ENCODE measurements at places on chromosomes 7 and 10.
A peak's percentile ranks its signal among the peaks of the same experiment; 100 is the strongest.

DNA sequence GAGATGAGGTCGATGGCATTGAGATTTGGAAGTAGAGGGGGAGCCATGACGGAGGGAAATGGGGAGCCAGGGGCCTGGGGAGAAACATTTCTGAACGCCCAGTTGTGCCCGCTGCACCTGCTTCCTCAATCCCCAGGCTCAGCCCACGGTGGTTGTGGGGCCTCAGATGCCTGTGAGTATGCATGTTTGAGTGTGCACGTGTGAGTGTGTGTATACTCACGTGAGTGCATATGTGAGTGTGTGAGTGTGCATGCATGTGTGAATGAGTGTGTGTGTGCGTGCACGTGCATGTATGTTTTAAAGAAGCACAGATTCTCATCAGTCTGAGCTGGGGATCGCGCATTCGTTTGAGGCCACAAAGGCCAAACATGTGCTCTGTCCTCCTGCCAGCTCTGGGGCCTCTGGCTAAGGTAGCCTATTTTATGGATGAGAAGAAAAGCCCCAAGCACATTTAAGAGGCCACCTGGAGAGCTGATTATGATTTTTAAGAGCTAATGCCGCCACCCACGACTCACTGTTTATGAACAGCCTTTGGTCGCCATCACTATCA is 154.8 kb downstream of the ARHGAP12 start:
- no peak for DNase-seq

DNA sequence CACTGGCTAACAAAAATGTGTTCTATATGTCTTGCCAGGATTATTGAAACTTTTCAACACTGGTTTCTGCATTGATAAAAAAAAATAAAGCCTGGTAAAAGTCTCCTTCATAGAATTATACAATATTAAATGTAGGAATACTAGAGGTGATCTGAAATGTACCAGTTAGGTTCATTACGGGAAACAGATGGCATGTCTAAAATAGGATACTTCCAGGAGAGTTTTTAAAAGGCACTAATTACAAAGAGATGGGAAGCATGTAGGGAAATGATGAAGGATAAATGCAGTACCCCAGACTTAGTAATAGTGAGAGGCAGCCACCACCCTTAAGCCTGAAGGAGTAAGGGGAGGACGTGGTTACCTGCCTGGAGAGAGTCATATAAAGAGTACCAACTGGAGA is 107.0 kb upstream of the NPSR1 start:
- no peak for DNase-seq

GRCh38 chr7:19284596-19285300 is 139.5 kb upstream of the FERD3L start:
- no peak for DNase-seq

DNA sequence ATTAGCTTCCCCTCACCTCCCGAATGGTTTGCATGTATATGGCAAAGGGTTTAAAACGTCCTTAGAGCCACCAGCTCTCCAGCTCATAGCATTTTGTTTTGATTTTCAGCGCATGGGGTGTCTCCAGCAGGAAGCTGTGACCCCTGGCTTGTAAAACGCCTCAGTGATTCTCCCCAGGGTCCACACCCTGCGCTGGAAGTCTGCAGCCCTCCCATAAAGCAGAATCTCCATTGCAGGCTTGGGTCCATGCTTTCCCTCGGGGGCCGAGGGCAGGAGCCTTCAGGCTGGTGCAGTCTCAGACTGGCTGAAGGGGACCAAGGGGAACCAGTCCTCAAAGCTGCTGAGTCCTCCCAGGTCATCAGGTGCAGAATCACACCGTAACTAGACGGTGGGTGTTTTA is 109.7 kb downstream of the VIPR2 start:
- no peak for DNase-seq

DNA sequence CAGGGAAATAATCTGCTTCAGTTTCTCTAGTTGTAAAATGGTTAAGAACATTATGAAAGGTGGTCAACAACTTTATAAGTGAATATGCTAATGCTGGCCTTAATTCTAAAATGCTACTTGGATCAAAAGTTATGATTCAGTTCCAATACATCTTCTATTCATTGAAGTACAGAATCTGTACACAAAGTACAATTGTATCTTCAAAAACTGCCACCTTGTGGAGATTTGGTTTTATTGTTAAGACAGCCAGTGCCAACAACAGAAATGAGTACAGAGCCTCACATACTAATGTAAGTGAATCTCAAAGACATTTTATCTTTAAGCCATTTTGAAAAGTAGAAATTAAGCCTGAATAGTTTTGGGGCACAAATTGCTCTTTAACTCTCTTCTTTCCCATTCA is 194.0 kb downstream of the CFTR start:
- no peak for DNase-seq

- no peak for DNase-seq
These were observed 186.3 kb downstream of the XPNPEP1 start for GRCh38 chr10:109737009-109737408.

DNA sequence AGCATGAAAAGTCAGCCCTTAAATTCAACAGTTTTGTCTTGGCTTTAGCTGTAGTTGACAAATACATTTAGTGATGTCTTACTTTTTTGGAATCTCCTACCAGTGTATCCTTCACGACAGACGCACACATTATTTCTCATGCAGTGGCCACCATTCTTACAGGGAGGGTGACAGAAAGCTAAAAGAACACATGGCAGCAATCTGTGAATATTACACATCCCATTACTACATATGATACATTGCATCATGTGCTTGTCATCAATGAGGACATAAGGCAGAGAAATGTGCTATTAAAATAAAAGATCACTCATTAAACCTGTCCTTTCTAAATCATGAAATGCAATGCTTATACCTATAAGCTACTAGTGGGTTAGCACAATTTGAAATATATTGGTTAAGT is 66.6 kb downstream of the VWDE start:
- DNase-seq: no peak

DNA sequence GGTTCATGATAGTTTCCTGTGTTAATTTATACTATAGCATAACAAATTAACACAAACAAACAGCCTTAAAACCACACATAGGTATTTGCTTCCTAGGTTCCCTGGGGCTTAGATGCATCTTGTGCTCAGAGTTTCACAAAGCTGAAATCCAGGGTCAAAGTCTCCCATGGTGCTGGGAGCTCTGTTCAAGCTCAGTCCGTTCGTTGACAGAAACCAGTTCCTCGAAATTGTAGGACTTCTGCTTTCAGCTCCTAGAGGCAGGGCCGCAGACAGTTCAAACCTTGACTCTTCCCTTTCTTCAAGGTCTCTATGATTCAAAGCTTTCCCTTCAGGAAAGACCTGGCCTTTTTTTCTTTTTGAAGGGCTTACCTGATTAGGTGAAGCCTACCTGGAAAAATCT is 90.5 kb downstream of the VSTM2A start:
- DNase-seq: no peak

DNA sequence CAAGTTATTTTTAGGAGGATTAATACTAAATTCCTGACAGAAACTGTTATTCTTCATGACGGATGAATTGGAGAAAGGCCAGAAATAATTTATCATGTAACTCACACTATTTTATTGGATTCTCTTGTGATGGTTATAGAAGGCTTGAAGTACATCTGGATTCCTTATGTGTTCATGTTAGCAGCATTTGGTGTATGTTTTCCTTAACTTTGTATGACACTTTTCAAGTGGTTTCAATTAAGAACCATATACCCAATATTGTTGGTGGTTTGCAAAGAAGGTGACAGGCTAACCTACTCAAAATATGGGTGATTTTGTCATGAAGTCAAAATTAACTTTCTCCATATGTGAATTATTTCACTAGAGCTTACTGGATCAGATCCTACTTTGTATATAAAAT is 532.2 kb upstream of the CNTNAP2 start:
- no peak for DNase-seq

- no peak for DNase-seq
These were observed 7.7 kb upstream of the CCDC172 start for GRCh38 chr10:116316503-116316902.

GRCh38 chr7:106552645-106553445 is 108.1 kb downstream of the CCDC71L start:
- DNase-seq: no peak

DNA sequence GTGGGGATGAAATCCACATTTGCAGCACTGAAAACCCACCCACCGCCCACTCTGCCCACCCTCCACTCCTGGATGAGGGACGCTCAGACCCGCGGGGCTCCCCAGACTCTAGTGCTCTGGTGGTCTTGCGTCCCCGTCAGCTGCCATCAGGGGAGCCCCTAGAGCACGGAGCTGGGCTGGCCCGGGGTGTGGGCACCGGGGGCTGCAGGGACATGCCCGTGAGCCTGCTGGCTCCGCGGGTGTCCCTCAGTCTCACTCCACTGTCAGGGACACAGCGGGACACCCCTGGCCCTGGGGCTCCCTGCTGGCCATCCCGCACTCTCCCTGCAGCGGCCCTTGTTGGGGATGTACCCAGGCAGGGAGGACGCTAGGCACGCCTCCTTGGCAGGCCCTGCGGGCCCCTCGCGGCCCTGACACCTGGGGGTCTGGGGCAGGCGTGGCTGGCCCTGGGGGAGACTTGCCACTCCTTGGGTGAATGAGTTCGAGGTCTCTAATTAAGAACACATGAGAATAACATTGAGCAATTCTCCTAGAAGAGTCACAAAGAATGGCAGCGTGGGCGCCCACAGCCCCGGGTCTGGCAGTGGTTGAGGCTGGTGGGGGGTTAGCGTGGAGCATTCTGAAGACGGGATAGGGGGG is 64.2 kb downstream of the CFAP46 start:
- no peak for DNase-seq

DNA sequence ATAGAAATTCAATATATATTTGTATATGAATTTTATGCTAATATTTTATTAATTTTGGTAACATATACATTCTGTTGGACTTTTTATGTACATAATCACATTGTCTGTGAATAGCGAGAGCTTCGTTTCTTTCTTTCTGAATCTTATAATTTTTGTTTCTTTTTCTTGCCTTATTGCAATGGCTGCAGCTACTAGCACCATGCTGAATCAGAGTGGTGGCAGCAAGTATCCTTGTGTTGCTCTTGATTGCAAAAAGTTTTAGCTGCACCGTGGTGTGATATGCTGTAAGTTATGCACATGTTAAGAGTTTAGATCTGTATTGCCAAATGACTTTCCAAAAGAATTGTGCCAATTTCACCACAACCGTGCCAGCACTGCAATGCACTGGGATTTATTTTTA is 32.6 kb downstream of the ELFN1 start:
- no peak for DNase-seq

GRCh38 chr10:52879091-52879807 is 106.7 kb upstream of the MBL2 start:
- DNase-seq: no peak

- peak; percentile 33 for DNase-seq
These were observed 3.0 kb downstream of the IRF5 start for GRCh38 chr7:128940494-128941322.

GRCh38 chr10:19329475-19329874 is 280.9 kb downstream of the MALRD1 start:
- DNase-seq: no peak

DNA sequence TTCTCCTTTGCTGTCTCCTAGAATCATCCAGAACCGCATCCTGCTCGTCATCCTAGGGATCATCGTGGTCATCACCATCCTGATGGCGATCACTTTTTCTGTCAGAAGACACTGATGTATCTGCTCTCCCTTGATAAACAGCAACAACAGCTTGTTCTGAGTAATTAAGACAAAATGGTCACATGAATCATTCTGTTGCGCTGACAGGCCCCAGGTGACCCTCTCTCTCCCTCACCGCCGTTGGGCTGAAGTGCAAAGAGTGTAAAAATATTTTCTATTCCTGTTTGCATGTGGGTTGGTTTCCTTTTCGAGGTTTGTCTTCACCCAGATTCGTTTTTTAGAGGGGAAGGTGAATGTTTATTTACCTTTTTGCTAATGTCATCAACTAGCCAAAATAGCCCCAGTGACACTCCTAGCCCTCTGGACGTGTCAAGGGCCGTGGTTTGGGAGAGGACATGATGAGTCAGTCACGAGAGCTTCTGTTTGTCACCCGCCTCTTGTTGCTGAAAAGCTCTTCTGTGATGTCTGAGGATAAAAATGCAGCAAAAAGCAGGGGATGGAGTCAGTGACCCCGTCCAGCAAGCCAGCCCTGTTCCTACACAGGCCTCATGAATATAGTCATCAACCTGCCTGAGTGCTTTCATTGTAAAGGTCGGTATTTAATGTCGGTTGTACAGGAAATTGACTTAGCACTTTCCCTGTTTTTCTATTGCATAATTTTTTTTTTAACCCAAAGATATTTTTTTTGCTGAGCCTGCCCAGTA is 134.6 kb upstream of the TCF7L2 start:
- no peak for DNase-seq

DNA sequence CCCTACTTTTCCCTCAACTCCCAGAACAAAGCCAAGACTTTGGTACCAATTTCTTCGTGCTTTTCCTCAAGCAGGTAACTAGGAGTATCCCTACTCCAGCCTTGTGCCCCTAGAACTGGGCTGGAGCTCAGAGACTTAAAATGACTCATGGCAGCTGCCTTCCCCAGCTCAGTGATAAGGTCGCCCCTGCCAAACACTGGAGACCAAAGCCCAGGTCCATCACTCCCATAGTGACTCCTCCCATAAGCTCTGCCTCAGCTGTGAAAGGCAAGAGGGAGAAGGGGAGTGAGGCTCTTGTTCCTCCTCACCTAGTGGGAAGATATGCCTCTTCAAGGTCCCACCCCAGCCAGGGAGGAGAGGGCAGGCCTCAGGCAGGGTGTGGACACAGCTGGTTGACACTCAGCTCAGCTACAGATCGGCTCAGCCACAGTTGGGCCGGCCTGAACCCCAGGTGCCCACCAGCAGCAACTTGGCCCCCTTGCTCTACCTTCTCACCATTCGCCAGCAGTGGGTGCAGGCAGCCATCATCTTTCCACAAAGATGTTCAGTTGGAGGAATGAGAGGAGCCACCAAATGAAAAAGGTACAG is 13.8 kb upstream of the CYREN start:
- no peak for DNase-seq

DNA sequence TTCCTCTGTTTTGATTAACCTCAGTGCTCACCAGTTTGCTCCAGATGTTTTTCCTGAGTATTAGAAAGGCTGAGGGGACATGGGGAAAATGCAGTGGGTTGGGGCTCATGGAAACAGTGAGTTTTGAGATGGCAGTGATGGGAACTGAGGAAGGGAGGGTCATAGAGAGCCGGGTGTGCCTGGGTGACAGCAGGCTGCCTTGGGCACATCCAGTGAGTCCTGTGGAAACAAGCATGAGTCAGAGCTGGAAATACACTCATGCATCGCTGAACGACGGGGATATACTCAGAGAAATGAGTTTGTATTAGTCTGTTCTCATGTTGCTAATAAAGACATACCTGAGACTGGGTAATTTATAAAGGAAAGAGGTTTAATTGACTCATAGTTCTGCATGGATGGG is 202.2 kb downstream of the TMEM178B start:
- no peak for DNase-seq

GRCh38 chr10:49184642-49185111 is 3.5 kb downstream of the TMEM273 start:
- no peak for DNase-seq

DNA sequence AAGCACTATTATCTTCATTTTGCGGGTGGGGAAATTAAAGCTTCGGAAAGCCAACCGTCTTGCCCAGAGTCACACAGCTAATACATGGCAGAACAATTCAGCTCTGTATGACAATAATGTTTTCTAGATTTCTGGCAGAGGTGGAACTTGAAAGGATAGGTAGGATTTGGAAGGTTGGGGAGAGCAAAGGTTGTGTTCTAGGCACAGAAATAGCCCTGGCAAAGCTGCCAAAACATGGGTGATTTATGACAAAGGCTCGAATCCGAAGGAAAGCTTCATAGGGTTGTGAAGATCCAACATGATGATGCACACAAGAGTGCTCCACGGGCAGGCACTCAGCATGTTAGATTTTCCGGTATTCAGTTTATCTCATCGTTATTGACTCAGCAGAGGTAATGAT is 19.2 kb downstream of the PDCD11 start:
- no peak for DNase-seq

All from anterior cingulate cortex (tissue), 58 donors.